Right hindlimb (tissue), 1 donor: ENCODE measurements at places on chromosomes 7 and 10.

DNA sequence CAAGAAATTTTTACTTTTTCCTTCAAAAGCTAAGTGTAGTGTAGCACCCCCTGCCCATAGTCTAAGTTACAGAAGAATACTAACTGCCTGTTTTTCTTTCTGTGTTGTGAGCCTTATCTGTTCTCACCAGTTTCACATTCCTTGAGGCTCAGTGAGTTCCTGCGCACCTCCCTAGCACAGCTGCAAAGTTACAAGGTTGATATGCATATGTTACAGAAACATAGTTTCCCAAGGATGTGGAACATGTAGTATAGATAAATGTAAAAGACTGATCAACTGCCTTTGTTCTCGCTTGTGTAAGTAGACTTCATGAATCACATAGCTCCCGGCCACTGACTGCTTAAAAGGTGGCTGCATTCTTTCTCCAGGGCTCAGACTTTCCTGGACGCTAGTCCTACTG, 6.7 kb upstream of the ZNF33B start:
- DNase-seq, result no peak

DNA sequence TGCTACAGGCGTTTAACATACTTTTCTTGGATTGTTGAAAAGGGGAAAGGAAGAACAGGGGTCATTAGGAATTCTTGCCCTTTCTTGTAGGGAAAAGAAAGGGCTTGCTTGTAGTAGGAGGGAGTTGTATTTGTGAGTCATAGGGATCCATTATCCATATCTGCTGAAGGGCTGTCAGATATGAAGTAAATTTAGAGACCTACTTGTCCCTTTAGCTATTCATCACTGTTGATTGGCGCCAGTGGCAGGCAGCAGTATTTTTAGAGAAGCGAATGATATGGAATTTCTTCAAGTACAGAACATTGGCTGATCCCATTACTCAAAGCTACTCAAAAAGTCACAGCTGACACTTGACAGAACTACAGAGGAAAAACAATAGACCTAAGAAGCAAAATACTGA, 97.7 kb downstream of the CELF2 start:
- no peak for DNase-seq

- no peak for DNase-seq
Measured at GRCh38 chr10:21449288-21449966, 76.1 kb downstream of the SKIDA1 start.

GRCh38 chr10:46070749-46071148, 24.7 kb upstream of the MSMB start:
- DNase-seq, result no peak

GRCh38 chr7:156780724-156781455, 112.1 kb downstream of the LMBR1 start:
- no peak for DNase-seq

DNA sequence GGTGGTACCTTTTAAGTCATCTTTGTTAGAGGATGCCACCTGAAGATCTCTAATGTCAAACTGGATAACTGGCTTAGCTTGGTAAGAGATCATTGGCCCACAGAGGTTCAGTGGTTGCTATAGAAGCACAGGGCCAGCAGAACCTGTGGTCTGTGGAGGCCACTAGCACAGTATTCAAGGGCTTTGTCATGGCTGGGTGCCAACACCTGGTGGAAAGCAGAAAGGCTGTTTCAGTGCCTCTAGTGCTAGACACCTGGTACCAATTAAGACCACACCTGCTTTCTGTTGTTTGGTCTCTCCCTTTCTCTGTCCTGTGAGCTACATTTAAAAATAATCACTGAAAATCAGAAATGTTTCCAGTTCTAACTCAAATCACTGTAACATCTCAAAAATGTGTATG, 10.0 kb upstream of the PCGF5 start:
- no peak for DNase-seq

DNA sequence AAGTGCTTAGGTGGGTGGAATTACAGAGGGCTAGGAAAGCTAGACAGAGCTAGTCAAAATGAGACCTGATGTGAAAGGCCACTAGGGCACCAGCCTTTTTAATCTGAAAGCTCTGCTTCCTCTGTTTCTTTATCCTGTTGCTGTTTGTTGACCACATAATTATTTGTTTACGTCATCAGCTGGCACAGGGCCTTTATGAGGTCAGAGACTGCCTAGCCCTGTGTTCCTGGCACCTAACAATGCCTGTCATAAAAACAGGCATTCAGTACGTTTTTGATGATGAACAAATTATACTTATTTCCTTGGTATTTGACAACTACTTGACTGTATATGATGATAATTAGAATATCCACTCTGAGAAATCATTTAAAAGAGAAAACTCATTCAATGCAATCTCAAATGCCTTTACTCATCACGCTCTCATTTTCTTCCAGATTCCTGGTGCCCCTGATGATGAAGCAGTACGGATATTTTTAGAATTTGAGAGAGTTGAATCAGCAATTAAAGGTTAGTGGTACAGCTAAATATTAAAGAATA, 26.0 kb downstream of the RBM17 start:
- no peak for DNase-seq

DNA sequence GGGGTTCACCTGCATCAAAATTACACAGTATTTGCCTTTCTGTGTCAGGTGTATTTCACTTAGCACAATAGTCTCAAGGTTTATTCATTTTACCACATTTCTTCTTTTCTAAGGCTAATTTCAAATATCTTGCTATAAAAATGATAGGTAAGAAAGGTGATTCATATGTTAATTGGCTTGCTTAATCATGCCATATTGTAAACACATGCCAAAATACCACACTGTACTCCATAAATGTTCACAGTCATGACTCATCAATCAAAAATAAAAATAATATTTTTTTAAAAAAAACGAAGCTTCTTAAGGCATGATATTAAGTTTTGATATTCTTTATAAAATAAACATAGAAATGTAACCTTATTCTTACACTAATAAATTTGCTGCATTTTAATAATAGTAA, 947.1 kb downstream of the GRM8 start:
- DNase-seq, result no peak

DNA sequence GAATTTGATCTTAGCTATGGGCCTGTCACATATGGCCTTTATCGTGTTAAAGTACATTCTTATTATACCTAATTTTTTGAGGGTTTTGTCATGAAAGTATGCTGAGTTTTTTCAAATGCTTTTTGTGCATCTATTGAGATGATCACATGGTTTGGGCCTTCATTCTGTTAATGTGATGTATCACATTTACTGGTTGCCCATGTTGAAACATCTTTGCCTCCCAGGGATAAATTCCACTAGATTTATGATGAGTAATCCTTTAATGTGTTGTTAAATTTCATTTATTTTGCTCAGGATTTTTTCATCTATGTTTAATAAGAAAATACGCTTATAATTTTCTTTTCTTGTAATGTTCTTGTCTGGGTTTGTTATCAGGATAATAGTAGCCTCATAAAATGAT, 442.0 kb downstream of the MDFIC start:
- DNase-seq, result no peak

GRCh38 chr10:120735773-120736371, 115.3 kb upstream of the WDR11 start:
- no peak for DNase-seq

- DNase-seq, result no peak
Measured at GRCh38 chr7:79421751-79422150, 31.7 kb downstream of the MAGI2 start.

- no peak for DNase-seq
Measured at GRCh38 chr7:116836911-116837310, 25.5 kb upstream of the CAPZA2 start.

DNA sequence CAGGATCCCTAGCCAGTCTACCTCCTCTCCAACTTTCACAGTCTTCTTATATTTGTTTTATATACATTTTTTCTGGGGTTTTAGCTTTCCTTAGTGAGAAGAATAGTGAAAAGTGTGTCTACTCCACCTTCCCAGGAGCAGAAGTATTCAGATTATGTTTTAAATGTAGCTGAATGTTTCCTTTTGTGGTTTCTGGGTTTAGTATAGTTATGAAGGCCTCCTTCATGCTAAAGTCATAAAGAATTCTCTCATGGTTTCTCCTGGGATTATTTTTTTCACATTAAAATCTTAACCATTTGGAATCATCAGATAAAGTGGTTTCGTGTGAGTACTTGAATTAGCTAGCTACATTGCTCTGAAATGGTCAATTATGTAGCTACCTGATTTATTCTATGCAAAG, 50.9 kb downstream of the ANKMY2 start:
- DNase-seq, result no peak

DNA sequence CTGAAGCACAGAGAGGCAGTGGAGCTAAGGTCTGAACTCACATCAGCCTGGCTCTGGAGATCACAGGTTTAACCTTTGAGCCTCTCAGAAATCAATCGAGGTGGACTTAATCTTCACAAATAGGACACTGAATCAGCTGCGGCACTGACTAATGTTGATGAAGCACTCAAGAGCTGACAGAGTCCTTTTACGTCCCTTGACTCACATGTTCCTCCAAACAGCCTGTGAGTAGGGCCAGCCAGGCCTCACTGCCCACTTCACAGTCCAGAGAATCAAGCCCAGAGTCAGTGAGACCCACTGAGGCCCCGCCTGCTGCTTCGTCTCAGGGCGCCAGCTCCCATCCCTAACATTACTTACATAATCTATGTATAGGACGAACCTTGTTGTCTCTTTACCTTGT, 63.1 kb downstream of the TNS3 start:
- peak; percentile 12 for DNase-seq

DNA sequence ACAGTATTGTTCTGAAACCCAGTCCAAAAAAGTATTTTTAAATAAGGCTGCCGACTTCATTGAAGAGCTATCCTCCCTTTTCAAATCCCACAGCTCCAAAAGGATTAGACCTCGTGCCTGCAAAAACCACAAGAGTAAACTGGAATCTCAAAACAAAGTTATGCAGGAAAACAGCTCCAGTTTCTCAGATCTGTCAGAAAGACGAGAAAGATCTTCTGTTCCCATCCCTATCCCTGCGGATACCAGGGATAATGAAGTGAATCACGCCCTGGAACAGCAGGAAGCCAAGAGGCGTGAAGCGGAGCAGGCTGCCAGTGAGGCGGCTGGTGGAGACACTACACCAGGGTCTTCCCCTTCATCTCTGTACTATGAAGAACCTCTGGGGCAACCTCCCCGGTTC, 12.6 kb downstream of the MYPN start:
- peak; percentile 34 for DNase-seq

DNA sequence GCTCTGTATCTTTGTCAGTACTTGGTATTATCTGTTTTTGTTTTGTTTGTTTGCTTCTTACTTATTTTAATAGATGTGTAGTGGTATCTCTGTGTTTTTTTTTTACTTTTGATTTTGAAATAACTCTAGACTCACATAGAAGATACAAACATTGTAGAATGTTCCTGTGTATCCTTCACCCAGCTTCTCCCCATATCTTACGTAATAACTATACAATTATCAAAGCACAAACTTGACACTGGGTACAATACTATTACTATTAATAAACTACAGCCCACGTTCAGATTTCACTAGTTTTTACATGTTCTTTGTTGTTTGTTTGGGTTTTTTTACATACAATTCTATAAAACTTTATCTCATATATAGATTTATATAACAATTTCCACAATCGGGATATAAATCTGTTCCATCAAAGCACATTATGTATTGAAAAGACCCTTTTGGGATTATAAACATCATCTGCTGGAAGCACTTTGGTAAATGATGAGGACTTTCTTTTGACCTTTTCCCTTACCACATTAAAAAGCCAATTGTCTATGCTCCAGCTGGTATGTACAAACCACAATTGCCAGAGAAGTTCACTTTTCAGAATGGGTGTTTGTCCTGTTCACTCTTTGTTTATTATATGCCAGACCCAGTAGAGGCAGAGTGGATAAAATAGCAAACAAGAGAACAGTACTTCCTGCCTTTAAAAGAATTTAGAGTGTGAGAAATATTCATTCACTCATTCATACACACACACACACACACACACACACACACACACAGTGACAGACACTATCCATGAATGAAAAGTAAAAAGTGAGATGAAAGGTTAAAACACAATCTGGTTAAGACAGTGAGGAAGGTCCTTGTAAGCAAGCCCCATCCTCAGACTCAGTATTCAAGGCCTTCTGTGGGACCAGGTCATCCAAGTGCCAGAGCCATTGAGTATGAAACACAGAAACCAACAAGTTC, 113.0 kb downstream of the SGMS1 start:
- DNase-seq, result no peak

DNA sequence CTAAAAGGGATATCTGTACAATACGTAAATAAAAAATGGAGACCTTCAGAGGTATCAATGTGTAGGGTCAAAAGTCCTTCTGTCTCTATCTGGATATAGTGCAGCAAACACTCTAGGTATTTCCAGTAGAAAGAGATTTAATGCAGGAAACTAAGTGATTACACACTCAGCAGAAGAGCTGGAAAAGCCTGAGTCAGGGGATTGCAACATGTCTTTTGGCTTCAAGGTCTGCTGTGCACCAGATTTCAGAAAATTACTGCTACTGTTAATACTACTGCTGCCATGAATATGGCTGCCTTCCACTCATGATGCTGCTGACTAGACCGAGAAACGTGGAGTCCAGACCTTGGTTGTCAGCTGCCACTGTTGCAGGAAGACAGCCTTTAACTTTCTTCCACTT, 94.9 kb upstream of the DLX6 start:
- no peak for DNase-seq
